ENCODE measurements at places on chromosomes 1 and 21.

GRCh38 chr1:175833502-175833901, 90.1 kb upstream of the TNR start:
- no peak for DNase-seq

DNA sequence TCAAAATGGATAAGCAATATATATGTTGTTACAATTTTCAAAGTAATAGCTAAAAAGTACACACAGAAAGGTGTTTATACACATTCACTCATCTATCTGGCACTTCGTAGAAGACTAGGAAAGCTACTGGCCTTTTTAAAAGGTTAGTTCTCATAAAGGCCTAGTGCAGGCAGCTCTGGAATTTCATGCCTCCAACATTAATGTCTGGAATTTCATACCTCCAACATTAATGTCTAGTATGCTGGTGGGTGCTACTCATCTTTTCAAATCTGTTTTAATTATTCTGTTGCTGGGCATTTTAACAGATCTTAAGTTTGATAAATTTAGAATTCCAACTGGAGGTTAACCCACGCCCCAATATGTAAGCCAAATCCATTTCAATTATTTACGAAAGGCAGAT, 124.2 kb downstream of the AKT3 start:
- DNase-seq, result no peak

GRCh38 chr21:42851812-42852665, 27.3 kb downstream of the WDR4 start:
- no peak for DNase-seq

DNA sequence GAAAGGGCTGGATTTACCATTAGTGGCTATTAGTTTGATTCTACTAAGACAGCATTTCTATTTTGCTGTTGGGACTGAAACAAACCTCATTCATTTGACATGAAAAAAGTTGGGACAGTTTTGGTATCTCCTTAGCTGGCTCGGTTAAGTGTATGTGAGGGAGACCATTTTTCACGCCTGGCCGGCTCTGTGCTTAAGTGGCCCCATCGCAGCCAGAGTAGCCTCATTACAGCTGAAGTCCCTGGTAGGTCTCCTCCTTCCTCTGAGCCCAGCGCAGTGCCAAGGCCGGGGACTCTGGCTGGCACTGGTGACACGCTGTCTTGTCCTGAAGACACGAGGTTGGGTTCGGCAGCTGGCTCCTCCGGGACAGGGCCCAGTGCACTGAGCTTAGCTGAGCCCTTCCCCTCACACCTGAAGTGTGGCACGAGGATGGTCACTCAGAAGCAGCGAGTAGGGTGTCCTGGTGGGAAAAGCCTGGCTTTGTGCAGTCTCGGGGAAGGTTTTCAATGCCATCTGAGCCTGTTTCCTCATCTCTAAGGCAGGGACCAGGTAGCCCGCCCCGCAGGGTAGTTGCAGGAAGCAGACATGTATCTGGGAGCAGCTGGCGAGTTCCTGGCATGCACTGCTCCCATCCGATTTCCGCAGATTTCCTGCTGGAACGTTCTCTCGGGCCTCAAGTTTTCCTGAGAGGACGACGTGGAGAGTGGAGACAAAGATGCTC, 196.5 kb downstream of the DYRK1A start:
- DNase-seq, result no peak

GRCh38 chr1:112893288-112894009, 62.5 kb downstream of the SLC16A1 start:
- no peak for DNase-seq

DNA sequence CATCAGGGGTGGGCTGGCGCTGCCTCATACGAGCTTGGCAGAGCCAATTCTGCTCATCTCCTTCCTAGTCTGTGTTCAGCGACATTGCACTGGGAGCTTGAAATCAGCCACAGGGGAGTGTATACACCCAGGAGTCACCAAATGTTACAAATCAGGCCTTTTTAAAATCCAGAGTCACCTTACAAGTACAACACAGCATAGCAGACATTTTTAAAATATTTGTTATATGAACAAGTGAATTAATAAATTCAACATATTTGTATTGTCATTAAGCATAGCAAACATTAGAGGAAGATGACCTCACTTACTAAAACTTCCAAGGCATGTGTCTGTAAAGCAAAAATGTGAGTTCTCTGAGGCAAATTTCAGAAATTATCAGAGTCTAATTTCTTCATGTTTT, 210.0 kb downstream of the HLX start:
- peak; percentile 77 for DNase-seq

GRCh38 chr1:232570007-232570406, 59.9 kb downstream of the SIPA1L2 start:
- DNase-seq, result no peak

- no peak for DNase-seq
Measured at GRCh38 chr21:42673633-42674328, 20.4 kb downstream of the PDE9A start.

GRCh38 chr1:218369688-218370511, 24.8 kb downstream of the TGFB2 start:
- peak; percentile 54 for DNase-seq

- DNase-seq, result no peak
Measured at GRCh38 chr1:27876341-27877114, 4.2 kb downstream of the THEMIS2 start.

DNA sequence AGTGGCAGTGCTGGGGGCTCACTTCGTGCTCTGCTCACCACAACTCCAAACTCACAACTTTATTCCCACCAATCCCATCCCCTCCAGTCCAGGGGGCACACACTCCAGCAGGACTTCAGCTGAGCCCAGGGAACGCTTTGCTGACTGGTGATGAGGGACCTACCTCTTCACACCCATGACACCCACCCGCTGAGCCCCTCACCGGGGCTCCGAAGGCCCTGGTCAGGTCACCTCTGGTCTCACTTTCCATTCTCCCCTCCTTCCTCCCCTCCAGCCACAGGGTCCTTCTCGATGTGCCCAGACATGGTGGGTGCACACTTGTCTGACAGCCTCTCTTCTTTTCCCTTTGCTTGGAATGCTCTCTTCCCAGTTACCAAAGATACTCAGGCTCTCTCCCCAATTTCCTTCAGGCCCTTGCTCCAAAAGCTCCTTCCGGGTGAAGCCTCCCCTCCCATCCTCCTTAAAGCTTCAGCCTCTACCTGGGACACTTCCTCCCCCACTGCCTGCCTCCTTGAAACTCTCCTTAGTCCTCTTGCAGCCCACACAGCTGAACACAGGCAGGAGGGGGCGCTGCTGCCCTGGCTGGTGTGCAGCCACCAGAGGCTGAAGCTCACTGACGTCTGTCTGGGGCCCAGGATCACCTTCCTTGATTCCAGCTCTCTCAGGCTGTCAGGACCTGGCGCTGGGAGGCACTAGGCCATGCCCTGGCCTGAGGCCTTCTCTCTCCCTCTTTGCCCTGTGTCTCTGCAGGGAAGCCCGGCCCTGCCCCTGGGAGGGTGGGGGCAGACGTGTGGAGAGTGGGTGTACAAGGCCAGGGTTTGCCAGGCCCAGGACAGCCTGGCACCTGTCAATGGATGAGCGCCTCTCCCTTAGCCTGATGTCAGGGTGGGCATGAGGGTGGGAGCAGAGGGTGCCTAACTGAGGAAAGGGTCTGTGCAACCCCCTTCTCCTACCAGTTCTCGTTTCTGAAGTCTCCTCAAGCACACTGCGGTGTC, 1.6 kb downstream of the KCNE1 start:
- peak; percentile 25 for DNase-seq

DNA sequence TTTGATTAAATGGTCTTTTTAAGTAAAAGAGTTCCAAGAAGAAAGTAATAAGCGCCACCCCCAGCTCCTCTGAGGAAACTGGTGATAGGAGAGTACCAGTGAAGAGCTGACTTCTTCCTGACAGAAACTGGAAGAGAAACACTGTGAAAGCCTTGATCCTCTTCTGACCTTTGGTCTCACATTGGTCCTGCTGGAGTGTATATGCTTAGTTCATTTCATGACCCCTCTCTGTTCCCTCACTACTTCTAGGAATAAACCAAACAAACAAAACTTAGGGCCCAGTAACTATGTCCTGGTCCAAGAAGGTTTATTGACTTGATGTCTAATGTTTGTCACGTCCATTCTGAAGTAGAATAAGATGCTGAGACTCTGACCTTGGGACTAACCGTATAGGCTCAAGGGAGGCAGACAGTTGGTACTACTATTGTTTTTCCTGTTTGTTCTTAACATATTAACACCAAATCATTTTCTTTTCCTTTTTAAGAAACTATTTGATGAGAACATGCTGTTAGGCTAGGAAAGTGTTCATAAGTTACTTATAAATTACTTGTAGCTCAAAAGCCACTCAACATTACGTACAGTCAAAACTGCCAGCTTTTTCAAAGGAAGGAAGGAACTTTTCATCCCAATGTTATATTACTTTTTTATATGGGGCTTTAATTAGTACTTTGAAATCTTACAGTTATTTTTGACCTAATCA, 57.9 kb downstream of the MIER1 start:
- DNase-seq, result no peak

GRCh38 chr1:60034999-60035398, 38.6 kb downstream of the C1orf87 start:
- DNase-seq, result no peak

DNA sequence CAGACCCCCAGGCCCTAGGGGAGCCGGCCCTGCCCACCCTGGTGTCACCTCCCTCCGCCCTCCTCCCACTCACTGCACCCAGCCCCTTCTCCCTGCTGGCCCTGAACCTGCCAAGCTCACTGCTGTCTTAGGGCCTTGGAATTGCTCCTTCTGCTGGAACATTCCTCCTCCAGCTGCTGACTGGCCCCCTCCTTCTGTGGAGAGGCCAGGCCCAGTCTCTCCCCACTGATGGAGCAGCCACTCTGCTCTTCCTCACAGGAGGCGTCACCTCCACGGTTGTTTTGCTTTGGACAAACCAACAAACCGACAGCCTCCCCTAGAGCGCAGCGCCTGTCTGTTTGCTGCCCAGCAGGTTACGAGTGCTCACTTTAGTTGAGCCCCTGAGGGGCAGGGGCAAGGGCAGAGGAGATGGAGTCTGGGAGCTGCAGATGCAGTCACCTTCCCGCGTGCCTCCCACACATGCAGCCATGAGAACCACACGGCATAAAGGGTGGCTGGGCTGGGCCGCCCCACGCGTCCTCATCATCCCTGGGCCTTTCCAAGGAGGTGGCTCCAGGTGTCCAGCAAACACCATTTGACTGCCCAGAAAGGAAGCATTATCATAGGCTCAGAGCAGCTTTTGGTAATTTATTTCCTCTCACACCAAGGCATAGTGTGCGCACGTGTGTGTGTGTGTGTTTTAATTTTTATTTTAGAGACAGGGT, 9.4 kb downstream of the OXCT2 start:
- DNase-seq, result no peak

- no peak for DNase-seq
Measured at GRCh38 chr1:182173808-182174512, 112.4 kb upstream of the ZNF648 start.

GRCh38 chr1:168114845-168115244, 21.9 kb downstream of the GPR161 start:
- DNase-seq, result no peak

DNA sequence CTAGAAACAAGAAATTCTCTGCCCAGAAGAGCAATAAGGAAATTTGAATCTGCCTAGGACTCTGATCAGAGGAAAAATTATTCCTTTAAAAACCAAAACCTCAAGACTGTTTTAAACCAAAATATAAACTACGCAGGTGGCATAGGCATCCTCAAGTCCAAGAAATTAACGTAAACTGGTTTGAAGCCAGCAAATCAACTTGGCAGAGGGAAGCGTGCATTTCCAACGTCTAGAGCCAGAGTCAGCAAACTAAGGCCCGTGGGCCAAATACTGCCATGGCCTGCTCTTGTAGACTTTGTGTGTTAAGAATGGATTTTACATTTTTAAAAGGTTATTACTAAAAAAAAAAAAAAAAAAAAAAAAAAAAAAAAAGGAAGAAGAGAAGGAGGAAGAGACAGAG, 67.8 kb upstream of the VTCN1 start:
- no peak for DNase-seq

GRCh38 chr1:8848663-8849386, 29.7 kb downstream of the ENO1 start:
- peak; percentile 81 for DNase-seq

DNA sequence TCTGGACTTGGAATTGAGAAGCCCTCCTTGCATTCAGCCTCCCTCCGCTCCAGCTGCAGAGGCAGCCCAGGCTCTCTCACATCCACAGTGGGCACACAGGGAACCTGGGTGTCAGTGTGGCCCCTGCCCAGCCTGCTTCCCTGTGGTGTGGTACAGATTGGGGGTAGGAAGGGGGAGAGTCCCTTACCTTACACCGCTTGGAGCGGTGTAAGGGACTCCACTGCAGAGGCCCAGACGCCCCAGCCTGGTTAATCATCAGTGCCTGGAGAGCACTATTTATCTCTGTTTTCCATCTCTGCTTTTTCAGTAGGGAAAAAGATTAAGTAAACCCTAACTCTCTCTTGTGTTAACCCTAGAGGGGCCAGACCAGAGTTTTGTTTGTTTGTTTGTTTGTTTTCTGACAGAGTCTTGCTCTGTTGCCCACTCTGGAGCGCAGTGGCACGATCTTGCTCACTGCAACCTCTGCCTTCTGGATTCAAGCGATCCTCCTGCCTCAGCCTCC, 803 bp upstream of the RHBG start:
- DNase-seq, result no peak

DNA sequence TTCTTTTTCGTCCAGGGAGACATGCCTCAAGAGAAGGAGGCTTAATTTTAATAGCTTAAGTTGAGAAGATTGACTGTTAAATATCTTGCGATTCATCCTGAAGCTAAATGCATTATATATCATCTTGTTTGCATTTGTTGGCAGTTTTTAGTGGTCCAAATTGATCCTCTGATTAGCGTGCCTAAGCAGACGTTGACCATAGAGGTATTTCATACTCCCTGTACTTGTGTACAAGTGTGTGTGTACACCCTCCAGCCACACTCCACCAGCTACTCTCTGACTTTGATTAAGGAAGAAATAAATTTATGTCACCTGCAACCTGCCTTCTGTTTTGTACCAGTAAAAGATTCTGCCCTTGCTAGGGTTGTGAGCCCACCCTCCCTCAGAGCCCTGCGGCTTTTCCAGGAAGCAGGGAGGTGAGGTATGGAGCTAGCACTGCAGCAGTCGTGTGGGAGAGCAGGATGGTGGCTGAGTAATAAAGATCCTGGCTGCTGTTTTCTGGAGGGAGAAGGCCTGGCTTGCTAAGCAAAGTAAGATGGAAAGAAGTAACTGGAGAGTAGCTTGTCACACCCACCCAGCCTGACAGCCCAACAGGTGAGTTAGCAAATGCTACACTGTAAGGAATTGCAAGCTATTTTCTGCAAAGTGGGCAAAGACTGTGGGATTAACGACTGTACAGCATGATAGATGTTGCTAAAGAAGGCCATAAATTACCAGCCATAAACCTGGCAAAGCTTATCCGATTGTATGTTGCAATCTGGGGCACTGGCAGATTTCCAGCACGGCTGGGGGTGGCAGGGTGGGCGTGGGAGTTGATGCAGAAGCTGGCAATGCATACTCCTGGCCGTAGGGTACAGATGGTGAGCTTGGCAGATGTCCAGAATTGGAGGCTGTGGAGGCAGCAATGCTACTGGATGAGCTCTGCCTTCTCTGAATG, 170.2 kb downstream of the TNR start:
- DNase-seq, result no peak
